8988T (cell line): ENCODE measurements at places on chromosomes 12 and 14.

DNA sequence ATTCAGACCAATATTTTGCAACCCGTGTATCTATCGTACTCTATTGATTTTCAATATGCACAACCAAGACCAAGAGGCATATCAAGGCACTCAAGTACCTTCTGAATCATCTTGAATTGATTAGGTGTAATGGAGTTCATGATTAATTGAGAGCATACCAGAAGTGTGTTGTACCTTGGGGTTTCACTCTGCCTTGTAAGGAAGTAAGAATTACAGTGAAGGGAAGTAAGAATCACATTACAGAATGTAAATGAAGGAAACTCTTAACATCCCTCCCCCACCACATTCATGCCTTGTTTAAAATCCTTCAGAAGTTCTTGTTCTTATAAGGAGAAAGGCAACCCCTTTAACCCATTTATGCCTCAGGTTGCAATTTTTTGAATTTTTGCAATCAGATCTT is 5.4 kb upstream of the MGAT4C start:
- no peak for DNase-seq

- no peak for DNase-seq
Measured at GRCh38 chr12:116087399-116087798, 190.1 kb downstream of the MED13L start.

DNA sequence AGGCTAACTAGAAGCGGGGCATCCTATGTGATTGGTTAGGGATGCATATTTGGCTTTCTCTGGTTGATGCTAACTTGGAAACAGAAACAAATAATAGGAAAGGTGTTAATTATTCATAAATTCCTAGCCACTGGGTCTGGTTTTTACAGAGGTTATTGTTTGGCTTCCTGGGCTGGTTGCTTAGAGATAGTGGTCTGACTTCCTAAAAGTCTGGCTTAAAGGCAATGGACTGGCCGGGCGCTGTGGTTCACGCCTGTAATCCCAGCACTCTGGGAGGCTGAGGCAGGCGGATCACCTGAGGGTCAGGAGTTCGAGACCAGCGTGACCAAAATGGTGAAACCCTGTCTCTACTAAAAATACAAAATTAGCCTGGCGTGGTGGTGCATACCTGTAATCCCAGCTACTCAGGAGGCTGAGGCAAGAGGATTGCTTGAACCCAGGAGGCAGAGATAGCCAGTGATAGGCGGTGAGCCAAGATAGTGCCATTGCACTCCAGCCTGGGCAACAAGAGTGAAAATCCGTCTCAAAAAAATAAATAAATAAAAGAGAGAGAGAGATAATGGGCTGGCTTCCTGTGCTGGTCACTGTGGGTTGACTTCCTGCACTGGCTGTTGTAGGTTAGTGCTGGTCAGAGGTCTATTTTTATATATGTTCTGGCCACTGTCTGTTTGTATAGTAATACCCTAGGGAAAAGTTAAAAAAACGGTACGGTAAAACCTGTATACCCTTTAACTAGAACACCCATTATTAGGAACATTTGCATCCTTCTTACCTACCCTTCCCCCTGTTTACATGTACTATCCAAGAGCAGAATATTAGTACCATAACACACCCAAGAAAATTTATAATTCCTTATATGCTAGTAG is 24.1 kb downstream of the OR6S1 start:
- DNase-seq: no peak

DNA sequence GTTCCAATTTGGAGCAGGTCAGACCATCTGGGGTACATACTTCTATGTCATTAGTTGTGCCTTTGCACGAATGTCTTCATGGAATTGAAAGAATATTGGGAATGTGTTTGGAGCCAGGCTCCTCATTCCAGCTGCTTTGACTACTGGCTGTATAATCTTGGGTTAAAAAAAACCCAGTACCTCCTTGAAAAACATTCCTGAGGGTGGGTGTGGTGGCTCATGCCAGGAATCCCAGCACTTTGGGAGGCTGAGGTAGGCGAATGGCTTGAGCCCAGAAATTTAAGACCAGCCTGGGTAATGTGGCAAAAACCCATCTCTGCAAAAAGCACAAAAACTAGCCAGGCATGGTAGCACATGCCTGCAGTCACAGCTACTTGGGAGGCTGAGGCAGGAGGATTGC is 125.6 kb downstream of the TTC8 start:
- DNase-seq: no peak

- no peak for DNase-seq
Measured at GRCh38 chr12:43973385-43973784, 137.5 kb downstream of the TMEM117 start.

DNA sequence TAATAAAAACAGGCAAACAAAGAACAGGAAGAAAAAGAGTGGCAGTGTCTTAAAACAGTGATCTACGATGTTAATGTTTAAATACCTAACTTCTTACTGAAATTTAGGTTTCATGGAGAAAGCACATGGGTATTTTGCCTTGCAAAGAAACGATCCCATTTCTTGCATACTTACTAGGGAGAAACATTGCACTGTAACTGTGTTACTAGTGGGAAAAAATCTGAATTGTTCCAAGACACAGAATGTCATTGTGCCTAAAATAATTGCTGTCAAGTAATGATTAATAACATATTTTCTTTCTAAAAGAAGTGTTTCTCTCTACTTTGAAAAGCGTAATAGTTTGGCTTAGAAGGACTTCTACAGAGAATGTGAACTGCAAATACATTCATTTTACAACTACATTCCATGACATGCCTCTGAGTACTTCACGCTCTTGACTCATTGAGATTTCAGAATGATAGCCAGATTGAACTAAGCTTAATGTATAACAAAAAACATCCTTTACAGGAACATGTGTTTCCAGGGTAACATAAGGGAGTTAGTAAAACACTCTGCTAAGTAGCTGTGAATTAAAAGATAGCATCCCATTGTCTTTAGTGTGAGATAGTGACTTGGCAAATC is 256.2 kb upstream of the CPNE8 start:
- DNase-seq: no peak

DNA sequence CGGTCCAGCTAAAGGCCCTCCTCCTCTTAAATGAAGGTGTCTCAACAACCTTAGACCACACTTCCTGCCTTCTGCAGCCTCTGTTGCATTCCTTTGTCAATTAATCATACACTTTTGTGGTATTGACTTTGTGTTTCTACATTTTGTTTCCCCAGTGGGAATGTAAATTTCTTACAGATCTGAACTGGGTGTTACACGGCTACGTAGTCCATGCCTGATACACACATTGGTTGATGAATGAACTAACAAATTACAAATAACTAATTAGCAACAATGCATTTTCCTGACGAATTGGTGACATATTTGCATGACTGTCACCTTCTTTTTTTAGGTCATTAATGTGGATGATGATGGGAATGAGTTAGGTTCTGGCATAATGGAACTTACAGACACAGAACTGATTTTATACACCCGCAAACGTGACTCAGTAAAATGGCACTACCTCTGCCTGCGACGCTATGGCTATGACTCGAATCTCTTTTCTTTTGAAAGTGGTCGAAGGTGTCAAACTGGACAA is 15.2 kb upstream of the CCT2 start:
- DNase-seq: no peak

GRCh38 chr14:94079891-94080620 is 946 bp downstream of the DDX24 start:
- no peak for DNase-seq
